Stimulated activated CD4-positive, alpha-beta T cell treated with anti-CD3 and anti-CD28 coated beads, Interleukin-4, amount 100 ng/mL, for 1 hour (primary cell): ENCODE measurements at places on chromosomes 13 and 19.
A peak's percentile ranks its signal among the peaks of the same experiment; 100 is the strongest.

- no peak for DNase-seq
These were observed 24.6 kb downstream of the FLT1 start for GRCh38 chr13:28470296-28470695.

- DNase-seq: no peak
These were observed 380.4 kb downstream of the PCDH9 start for GRCh38 chr13:66849706-66850105.

DNA sequence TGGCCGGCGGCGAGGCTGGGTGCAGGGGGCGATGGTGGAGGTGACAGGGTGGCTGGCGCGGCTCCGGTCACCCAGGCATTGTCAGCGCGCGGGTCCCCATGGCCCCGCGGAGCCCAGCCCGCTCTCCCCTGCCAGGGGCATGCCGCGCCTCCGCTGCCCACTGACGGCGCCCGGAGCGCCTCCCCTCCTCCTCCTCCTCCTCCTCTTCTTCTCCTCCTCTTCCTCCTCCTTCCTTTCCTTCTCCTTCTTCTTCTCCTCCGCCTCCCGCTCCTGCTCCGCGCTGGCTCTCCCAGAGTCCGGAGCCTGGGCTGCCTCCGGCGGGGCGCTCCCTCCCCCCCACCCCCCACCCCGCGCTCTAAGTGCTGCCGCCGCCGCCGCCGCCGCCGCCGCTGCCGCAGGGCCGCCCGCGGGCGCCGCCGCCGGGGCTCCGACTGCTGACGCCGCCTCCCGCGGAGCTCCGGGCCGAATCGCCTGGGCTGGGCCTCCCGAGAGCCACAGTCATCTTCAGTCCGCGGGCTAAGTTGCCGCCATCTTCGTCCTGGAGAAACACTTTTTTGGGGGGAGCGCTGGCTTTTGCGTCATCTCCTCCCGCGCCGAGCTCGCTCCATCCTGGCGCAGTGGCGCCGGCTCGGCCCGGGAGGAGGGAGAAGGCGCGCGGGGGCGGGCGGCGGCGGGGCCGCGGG lies 348.3 kb downstream of the LIG4 start:
- DNase-seq: no peak

GRCh38 chr13:32150794-32151193 lies 119.2 kb downstream of the FRY start:
- no peak for DNase-seq

DNA sequence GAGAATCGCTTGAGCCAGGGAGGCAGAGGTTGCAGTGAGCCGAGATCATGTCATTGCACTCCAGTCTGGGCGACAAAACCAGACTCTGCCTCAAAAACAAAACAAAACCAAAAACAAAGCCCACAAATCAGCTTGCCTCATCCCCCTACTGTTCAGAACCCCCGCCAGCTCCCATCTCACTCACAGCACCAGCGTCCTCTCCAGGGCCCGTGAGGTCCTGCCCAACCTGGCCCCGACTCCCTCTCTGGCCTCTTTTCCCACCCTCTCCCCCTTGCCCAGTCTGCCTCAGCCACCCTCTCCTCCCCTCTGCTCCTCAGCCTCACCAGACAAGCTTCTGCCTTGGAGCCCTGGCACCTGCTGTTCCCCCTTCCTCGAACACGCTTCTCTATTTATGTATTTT lies 3.8 kb downstream of the SLC8A2 start:
- DNase-seq: no peak

- no peak for DNase-seq
These were observed 1.9 kb downstream of the CIRBP start for GRCh38 chr19:1270854-1271527.

DNA sequence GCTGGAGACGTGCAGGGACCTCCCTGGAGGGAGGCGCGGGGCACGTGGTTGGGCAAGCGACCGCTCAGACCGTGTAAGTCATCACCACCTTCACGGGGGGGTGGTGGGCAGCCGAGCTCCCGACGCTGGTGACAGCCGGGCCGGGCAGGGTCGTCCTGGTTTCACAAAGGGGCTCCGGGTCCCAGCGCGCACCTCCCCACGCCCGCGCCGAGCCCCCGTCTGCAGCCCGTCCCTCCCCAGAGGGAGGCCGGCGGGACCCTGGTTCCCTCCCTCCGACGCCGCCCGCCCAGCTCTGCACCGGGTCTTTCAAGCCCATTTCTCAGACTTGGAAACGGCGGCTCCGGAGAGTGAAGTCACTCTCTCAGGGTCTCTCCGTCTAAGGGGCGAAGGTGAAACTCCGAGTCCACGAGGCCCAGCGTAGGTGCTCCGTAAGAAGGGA lies 729 bp upstream of the ARID3A start:
- DNase-seq: peak; percentile 31

- DNase-seq: no peak
These were observed 26.9 kb downstream of the RFX1 start for GRCh38 chr19:13979244-13979615.

DNA sequence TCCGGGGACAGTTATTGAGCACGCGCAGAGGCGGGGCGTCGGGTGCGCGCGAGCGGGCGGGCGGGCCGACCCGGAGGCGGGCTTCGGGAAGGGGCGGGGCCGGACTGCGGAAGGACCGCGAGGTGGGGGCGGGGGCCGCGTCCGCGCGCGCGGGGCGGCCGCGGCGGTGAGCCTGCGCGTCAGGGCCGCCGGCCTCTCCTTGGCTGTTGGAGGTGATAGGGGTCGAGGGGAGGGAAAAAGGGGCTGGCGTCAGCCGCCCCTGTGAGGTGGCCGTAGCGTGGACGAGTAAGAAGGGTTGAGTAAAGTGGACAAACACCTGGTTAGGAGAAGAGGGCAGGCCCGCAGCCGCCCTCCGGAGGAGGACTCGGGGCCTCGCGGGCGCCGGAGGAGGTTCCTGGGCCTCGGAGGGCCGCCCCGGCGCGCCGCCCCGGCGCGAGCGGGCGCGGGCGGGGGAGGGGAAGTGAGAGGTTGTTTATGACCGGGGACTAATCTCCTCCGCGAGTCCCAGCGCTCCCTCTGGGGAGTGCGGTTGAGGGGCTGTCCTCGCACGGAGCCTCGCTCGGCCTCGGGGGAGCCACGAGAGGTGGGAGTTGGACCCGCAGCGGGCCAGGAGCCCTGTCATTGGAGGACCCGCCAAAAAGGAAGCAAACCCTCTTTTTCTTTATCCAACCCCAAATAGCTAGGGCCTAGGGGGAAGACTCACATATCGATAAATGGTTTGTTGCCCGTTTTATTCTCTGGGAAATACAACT lies 547 bp upstream of the INTS6 start:
- DNase-seq: peak; percentile 78

GRCh38 chr13:76609643-76610042 lies 276.6 kb downstream of the KCTD12 start:
- DNase-seq: no peak

DNA sequence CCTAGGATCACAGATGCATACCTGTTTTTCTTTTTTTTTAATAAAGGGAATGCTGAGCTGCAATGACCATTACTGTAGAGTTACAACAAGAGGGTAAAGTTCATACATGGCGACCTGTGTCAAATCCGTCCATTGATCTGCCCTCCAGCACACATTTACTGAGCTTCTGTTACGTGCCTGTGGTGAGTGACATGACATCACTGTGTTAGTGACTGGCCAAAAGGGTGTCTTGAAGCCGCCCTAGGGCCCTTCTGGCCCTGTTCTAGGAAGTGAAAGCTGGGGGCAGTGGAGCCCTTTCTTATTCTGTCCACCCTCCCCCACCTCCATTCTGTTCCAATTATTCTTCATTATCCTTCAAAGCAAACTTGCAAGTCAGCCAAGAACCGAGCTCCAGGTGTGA lies 66.3 kb downstream of the ZIC5 start:
- no peak for DNase-seq

DNA sequence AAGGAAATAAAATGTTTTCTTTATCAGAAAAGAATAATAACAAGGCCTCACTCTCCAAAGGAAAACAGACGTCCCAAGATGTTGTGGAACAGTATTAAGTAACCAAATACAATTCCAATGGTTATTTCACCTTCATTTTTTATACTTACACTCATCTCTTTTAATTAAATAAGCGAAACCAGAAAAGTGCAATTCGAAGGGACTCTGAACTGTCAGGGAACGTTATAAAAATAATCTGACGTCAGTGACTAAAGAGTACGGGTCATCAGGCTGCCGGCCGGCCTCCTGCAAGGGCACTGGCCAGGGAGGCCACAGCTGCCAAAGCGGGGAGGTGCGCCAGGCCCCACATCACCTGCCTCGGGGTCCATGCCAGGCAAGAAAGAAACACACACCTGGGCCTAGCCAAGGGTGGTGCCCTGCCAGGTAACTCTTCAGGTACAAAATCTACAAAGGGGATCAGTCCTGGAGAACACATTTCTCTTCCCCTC lies 61.2 kb downstream of the CDADC1 start:
- DNase-seq: no peak

GRCh38 chr13:77016888-77017623 lies 9.9 kb downstream of the FBXL3 start:
- no peak for DNase-seq

DNA sequence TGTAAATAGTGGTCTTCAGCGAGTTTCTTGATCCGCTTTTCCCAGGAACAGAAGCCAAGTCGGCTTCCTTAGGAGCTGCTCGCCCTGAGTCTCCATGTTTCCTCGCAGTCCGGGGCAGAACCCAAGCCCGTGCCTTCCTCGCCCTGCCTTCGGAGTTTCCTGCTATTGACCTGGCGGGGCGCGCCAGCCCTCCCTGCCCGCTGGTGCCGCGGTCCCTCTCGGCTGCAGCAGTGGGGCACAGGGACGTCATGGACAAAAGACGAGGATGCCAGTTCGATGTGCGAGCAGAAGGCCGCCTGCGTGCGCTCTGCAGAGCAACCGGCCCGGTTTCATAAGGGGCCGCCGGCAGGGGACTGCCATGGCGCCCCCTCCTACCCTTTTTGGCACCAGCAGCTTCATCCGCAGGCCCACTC lies 156.6 kb downstream of the TM9SF2 start:
- DNase-seq: peak; percentile 30

DNA sequence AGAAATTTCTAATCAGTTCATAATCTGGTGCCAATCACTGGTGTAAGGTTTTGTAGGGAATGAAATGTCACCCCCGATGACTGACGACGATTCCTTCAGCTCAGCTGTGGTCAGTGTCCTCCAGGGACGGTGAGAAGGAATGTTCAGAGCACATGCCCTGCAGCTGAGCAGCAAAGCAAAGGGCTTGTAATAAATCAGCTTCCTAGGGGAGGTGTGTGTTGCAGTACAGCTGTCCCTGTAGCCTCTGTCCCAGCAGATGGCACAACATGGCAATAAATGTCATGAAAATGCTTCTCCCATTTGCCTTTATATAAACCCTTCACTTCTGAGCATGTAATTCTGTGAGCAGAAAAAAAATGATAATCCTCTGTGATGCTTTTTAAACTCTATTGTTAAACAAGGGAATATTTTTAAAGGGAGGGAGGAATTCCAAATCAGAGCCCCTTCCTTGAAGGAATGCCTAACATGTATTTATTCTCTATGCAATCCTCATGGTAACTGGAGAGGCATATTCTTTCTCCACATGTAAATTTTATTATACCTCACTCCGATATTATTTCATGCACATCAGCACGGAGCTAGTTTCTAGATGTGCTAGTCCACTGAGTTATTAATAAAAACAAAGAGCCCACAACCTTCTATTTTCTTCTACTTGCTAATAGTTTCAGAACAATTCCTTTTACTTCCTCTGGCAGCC lies 102.5 kb downstream of the FAM216B start:
- no peak for DNase-seq

DNA sequence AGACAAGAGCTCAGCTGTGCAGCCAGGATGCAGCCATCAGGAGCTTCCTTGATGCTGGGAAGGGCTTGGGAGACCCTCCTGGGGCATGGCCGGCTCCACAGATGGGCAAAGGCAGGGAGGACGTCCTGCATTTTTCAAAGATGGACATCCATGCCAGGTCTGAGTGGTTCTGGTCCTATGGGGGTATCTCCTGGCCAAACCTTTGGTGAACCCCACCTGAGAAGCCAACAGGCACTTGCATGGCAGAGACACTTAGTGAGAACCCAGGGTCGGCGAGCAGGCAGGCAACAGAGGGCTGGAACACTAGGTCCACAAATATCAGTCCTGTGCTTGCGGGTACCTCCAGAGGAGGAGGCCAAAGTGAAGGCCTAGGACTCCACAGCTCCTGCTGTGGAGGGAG lies 70.0 kb downstream of the KCTD15 start:
- DNase-seq: no peak

DNA sequence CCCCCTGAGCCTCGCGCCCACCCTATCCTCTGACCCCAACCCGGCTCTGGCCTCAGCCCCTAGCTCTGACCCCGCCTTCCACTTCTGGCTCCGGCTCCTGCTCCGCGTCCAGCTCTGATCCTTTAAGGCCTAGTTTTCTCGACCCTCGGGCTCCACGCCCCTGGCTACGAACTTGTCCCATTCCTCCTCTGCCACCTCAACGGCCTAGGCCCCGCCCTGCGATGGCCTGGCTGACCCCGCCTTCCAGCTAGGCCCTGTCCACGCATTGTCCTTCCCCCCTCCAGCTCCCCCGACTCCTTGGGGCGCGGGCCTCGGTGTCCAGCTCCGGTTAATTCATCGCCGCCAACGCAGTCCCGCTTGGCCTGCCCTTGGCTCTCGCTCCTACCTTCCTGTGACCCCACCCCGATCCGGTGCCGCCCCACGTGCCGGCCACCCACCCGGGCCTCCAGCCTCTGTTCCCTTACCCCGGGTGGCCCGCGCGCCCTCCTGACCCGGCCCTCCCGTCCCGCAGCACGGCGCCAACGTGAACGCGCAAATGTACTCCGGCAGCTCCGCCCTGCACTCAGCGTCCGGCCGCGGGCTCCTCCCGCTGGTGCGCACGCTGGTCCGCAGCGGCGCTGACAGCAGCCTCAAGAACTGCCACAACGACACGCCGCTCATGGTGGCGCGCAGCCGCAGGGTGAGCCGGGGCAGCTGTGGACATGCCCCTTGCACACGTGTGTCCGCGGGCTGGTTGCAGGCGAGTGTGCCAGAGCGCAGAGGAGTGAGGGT lies 9.4 kb downstream of the BCL3 start:
- DNase-seq: no peak

GRCh38 chr13:44574466-44574855 lies 1.7 kb downstream of the TSC22D1 start:
- no peak for DNase-seq

DNA sequence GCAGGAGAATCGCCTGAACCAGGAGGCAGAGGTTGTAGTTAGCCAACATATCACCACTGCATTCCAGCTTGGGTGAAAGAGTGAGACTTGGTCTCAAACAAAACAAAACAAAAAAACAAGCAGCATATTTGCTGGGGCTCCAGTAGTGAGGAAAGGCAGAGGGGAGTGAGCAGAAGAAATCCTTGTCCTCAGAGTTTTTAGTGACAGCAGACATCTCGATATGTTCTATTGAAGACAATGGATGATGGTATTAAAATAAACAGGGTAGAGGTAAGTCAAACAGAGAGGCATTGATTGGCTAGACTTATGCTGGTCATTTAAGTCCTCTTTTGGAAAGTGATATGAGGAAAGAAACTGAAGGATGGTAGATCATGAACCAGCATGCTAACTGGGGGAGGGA lies 19.0 kb downstream of the NLRP7 start:
- DNase-seq: no peak

DNA sequence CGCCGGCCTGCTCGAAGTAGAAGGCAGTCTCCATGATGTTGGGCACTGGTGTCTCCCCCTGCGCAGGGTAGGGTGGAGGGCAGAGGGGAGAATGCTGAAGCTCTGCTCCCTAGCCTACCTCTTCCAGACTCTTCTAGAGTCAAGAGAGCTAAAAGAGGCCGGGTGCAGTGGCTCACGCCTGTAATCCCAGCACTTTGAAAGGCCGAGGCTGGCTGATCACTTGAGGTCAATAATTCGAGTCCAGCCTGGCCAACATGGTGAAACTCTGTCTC lies 10.2 kb downstream of the RSPH6A start:
- no peak for DNase-seq
